ENCODE measurements at places on chromosomes 2 and 18.

DNA sequence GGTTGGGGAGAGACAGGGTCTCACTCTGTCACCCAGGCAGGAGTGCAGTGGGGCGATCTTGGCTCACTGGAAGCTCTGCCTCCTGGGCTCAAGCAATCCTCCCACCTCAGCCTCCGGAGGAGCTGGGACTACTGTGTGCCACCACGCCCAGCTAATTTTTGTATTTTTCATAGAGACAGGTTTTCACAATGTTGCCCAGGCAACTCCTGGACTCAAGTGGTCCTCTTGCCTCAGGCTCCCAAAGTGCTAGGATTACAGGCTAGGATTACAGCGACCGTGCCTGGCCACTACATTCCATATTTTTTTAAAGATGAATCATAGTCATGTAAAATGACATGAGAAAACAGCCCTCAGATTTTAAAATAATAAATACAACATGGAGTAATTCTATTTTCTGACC is 32.3 kb downstream of the CWC22 start:
- no peak for DNase-seq

DNA sequence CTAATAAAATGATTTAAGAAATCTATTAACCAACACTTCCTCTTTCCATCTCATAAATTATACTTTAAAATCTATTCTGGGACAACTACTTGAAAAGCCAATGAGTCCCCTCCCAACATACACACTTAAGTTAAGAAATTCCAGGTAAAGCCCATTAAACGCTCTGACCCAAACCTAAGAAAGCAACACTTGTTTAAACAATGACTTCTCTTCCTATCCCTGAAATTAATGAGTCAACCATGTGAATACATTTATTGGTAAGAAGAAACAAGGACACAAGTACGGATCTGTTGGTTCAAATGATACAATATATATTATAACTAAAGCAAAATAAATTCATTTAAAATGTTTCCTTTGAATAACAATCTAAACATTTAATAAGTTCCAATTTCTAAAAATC is 279.4 kb downstream of the ERBB4 start:
- DNase-seq, result no peak

DNA sequence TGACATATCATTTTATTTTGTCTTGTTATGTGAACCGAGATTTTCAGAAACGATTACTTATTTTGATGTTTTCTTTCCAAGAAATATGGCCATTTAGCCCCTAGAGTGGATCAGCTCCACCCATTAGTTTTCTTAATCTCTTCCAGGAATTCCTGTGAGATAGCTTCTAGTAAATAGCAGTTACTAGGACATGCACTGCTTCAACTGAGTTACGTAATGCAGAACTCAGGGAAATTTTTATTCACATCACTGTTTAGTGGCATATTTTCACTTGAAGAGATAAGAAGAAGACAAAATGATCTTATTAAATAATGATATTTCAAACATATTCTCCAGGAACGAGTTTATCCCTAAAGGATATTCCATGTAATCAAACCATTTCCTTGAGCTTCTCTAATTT is 573.5 kb upstream of the CNTNAP5 start:
- no peak for DNase-seq

- DNase-seq, result no peak
These were observed 58.3 kb downstream of the ETAA1 start for GRCh38 chr2:67455219-67456142.

GRCh38 chr2:189327879-189328847 is 113.1 kb upstream of the WDR75 start:
- no peak for DNase-seq

GRCh38 chr2:39618236-39618635 is 47.5 kb upstream of the TMEM178A start:
- DNase-seq, result no peak

DNA sequence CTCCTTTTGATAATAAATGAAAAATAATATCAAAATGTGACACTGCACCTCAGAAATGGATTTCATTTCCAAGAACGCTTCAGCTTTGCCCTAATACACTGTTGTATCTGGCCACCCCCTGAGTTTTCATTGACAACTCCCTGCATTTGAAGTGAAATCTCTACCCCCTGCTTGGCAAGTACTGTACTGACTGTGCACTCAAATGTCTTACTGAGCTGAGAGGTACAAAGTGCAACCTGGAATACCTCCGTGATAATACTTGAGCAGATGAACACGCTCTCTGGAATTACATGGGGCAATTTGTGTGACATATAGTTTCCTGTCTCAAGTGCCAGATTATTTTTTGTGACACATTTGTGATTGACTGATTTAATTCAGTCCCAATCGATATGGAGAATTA is 231.1 kb downstream of the LRP1B start:
- DNase-seq, result no peak

DNA sequence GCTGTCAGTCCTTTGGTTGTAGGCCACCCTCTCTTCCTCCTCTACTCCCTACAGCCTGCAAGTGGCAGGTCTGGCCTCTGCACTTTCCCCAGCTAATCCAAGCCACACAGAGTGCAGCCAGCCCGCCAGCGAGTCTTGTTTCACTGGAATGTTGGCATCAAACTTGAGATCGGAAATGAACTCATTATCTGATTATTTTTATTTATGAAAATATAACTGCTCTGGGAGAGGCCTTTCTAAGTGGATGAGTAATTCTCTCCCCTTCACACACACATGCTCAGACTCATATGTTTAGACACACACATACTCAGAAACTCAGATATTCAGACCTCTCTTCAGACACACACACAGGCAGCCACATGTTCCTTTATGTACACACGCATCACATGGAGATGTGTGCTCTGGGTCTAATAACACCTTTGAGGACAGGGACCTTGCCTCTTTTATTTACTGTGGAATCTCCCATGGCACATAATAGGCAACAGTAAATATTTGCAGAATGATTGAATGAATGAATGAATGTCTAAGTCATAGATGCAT is 151.3 kb downstream of the ZFP36L2 start:
- DNase-seq, result no peak

DNA sequence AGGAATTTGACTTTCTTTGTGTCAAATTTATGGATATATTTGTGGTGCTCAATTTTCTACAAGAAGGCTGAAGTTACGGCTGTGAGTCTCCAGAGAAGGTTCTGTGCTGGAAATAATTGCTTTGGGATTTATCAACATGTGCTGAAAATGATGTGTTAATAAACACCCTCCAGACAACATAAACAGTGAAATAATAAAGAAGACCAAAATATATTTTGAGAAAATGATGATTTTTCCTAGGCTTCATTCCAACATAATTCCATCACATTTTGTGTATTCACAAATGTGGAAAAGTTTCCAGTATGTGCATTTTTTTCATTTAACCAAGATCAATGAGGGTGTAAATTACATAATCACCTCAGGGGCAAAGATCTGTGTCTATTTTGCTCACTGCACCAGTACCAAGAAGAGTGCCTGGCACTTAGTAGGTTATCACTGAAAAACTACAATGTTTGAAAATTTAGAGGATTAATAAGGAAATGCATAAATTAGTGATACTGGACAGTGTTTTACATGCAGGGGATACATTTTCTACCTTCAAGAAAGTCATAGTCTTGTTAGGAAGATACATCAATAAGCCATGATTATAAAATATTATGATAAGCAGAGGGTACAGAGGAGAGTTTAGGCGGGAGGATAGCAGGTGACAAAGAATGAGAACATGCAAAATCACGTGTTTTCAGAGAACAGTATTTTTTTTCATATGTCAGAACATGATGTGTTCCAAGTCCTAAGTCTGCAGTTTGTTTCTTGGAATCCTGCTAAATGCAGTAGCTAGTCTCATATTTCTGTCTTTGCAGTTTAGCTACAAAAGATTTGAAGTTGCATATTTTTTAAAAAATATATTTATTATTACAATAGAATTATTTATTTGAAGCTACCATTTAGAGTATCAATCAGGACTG is 127.6 kb upstream of the DLGAP1 start:
- DNase-seq, result no peak

GRCh38 chr18:43192408-43192807 is 76.9 kb upstream of the RIT2 start:
- DNase-seq, result no peak

- DNase-seq, result no peak
These were observed 16.2 kb downstream of the ATG16L1 start for GRCh38 chr2:233267516-233268245.

GRCh38 chr2:177783835-177784744 is 288.5 kb downstream of the PDE11A start:
- no peak for DNase-seq

DNA sequence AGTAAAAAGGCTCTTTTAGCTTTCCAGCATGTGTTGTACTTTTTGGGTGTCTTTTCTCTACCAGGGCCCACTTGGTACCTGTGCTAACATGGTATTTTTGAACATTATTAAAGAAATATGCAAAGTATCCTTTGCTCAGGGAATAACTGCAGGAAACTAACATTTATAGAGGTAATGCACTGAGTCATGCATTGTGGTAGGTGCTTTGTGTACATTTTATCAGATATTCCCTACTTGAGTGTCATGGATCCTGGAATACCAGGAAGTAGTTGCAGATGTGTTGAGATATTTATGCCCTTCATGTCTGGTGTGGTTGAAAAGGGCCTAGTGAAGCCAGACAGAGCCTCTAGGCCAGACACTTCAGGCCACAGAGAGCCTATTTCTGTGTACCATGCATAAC is 215.5 kb upstream of the CYRIA start:
- DNase-seq, result no peak

DNA sequence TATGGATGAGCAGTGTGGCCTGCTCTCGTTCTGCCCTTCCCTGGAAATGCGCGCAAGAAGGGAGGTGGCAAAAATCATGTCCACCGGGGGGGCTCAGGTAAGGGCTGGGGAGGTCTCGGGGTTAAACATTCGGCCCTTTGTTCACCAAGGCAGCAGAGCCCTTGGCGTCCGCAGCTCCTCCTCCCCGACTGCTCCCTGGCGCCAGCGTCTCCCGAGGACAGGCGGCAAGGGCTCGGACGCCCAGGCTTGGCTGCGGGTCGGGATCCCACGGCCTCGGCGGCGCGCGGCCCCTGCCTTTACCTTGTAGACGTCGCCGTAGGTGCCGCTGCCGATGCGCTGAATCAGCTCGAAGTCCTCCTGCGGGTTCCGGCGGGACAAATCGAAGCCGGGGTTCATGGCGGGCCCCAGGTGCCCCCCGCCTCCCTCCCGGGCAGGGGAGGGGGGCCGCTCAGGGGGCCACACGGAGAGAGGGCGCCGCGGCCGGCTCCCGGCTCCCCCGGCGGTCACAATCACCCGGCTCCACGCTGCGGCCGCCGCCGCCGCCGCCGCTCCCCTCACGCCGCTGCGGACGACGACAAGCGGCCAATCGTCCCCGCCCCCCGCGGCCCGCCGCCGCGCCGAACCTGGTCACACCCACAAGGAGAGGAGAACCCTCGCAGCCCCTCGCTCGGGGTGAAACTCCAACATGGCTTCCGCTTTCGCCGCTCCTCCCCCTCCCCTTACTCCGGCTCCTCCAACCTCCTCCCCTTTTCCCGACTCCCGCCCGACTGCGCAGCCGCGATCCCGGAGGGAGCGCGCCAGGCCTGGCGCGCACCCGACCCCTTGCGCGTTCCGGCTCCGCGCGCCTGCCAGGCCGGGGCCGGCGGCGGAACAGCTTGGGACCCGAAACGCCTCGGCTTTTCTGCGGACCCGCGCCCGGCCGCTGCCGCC is at the start of gene MAP4K3:
Gene MAP4K3, minus strand, starts transcription at position 694 of the 930 bp plus-strand sequence. Its CDS starts 298 bp downstream, at position 396.
- peak; percentile 98 for DNase-seq

DNA sequence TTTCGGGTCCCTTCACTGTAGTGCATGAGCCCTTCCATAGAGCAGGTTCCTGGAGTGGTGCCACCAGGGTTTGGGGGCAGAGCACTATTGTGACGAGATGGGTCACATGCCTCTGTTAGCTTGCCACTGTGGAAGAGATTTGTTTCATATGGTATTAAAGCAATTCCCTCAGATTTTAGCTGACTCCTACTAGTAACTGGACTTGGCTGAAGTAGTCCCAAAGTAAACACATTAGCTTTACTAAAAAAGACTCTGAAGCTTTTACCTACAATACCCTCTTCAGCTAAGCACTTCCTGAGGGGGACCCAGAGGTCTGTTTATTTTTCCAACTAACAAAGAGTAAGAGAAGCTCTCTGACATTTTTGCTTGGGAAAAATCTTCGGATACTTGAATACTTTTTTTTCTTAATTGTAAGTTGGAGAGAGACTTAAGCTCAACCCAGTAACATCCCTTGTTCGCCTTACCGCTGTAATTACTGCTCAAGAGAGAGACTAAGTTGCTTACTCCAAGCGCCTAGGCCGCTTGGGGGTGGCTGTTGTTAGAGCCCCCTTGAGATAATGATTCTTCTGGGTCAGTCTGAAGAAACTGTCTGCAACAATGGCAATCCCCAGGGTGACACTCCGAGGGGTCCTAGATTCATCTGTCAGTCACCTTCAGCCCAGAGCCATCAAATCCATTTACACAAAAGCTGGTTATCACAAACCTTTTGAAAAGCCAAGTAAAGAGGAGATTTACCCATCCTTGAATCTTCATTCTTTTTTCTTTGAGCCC is 177.4 kb downstream of the FIGN start:
- DNase-seq, result peak; percentile 41

- DNase-seq, result no peak
These were observed 163.9 kb downstream of the CDH2 start for GRCh38 chr18:28013066-28013465.

GRCh38 chr2:9910699-9911098 is 40.8 kb upstream of the GRHL1 start:
- DNase-seq, result no peak

DNA sequence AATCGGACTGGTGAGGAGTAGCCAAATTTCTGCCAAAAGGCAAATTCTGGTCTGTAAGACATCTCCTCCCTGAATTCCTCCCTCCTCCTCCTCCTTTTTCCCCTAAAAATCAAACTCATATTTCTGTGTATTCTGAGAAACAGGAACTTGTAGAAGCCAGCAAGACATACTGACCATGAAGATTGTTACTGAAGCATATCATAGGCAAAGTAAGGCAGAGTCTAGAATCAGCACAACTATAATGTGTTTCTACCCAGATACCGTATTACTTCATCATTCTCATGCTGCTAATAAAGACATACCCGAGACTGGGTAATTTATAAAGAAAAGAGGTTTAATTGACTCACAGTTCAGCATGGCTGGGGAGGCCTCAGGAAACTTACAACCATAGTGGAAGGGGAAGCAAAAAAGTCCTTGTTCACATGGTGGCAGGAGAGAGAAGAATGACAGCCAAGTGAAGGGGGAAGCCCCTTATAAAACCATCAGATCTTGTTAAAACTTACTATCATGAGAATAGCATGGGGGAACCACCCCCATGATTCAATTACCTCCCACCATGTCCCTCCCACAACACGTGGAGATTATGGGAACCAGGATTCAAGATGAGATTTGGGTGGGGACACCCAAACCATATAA is 24.9 kb upstream of the EPC2 start:
- DNase-seq, result no peak

DNA sequence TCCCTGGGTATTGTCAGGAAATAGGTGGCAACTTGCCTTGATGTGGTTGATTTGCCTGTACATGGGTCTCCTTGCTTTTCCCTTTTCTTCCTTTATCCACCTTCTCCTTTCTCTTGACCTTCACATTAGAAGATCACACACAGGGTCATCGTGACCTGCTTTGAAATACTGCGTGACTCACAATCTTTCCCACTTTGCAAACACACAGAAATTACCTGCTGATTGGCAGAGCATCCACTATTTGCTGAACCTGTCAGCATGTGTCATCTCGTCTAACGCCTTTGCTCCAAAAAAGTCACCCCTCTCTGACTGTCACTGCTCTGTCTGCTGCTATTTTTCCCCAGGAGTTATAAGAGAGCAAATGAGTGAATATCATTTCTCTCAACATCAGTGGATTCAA is 60.8 kb downstream of the MYO3B start:
- no peak for DNase-seq

All from retina (tissue), 1 donor.